ENCODE measurements at places on chromosomes 2 and 18.
A peak's percentile ranks its signal among the peaks of the same experiment; 100 is the strongest.

GRCh38 chr18:80175451-80176204 lies 66.6 kb downstream of the ADNP2 start:
- DNase-seq = peak; percentile 45

GRCh38 chr2:240810621-240811020 lies 9.4 kb downstream of the KIF1A start:
- DNase-seq = no peak

GRCh38 chr18:26863921-26864497 lies 1.5 kb downstream of the AQP4 start:
- no peak for DNase-seq

GRCh38 chr18:6865251-6865650 lies 135.7 kb downstream of the ARHGAP28 start:
- no peak for DNase-seq

DNA sequence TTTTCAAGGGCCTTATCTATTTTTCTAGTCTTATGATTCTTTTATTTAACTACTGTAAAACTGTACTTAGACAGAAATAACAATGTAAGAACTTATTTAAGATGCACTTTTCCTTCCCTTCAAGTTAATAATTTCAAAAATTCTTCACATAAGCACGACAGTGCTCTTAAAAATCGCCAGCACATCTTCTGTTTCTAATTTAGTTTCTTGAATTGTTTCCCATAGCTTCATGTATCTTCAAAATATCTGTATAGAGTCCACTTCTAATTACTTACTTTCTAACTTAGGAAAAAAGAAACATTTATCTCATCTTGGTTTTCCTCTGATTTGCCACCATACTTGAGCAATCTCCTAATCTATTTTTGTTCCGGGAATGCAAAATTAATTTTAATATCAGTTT lies 196.1 kb downstream of the BABAM2 start:
- no peak for DNase-seq

All from CD4-positive, alpha-beta T cell treated with Interleukin-6 at 100 ng/mL for 8 hours (primary cell).